GDM1 (cell line): ENCODE measurements at places on chromosomes 4 and X.
A peak's percentile ranks its signal among the peaks of the same experiment; 100 is the strongest.

- no peak for DNase-seq
These were observed 189.9 kb downstream of the PTTG2 start for GRCh38 chr4:38149997-38150671.

DNA sequence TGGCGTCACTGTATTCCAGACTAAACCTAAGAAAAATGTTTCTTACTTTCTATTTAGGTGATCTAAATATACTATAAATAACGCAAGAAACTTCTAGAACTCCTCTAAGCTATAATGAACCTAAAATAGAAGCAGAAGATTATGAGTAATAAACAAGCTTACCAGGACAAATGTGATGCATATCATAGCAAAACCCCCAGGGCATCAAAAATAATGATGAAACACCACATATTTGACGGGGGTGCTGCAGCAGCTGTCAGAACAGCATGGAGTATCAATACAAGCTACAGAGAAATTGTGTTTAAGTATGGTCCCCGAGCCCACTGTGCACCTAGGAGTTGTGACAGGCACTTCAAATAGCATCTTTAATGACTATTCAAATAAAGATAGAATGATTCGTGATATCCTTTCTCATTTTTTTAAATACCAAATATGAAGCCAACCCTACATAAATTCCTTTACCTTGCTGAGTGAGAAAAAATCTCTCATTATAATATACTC lies 337.3 kb downstream of the CENPC start:
- DNase-seq, result no peak

DNA sequence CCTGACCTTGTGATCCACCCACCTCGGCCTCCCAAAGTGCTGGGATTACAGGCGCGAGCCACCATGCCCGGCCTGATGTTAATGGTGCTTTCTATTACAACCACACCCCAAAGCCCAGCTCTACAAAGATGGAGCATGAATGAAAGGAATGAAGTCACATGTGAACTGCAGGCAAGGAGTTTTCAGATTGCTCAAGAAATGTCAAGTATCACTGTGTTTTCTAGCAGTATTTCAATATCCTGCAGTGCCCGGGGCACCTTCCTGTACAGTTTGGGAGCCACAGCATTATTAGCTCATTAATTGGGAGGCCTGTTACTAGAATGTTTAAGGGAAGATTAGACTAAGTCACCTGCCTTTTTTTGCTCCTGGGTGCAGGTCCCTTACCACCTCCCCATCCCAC lies 40.1 kb downstream of the PRIMPOL start:
- DNase-seq, result no peak

- no peak for DNase-seq
These were observed 162.2 kb downstream of the DCHS2 start for GRCh38 chr4:154329268-154329868.

- DNase-seq, result no peak
These were observed 22.2 kb downstream of the ARHGAP10 start for GRCh38 chr4:147754037-147754445.

DNA sequence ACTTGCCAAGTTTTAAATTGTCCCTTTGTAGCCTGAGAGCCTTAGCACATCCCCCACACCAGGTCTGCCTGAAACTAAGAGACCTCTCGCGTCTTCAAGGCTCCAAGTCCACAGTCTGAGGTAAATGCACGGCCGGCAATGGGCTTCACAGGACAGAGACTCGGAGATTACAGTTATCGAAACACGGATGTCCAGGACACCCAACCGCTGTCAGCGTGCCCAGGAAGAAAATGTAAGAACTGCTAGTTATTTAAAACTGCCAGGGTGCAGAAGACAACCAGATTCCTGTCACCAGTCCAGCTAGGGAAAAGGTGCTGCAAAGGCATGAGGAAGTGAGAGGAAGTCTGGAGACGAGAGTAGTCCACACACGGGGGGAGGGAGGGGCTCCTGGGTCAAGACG lies 28.9 kb downstream of the ZNF827 start:
- no peak for DNase-seq

GRCh38 chr4:78244705-78245485 lies 187.8 kb downstream of the FRAS1 start:
- no peak for DNase-seq

- no peak for DNase-seq
These were observed 2.2 kb downstream of the TECRL start for GRCh38 chr4:64407000-64407399.

GRCh38 chr4:3729882-3730226 lies 36.3 kb upstream of the ADRA2C start:
- DNase-seq, result no peak

DNA sequence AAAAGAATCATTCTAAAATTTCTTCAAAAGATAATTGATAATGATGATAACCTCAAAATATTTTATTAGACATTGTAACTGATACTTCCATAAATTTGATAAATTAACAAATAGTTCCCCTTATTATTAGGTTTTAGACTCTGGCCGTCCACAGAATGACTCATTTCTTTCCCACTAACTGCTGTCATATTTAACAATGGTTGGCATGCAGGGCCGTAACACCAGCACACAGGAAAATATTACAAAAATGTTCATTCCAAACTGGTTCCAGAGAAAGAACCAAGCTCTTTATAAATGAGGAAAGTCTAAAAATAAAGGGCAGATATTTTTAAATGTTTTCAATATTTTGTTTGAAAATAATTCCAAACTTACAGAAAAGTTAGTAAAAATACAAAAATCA lies 28.2 kb downstream of the WDFY3 start:
- no peak for DNase-seq

DNA sequence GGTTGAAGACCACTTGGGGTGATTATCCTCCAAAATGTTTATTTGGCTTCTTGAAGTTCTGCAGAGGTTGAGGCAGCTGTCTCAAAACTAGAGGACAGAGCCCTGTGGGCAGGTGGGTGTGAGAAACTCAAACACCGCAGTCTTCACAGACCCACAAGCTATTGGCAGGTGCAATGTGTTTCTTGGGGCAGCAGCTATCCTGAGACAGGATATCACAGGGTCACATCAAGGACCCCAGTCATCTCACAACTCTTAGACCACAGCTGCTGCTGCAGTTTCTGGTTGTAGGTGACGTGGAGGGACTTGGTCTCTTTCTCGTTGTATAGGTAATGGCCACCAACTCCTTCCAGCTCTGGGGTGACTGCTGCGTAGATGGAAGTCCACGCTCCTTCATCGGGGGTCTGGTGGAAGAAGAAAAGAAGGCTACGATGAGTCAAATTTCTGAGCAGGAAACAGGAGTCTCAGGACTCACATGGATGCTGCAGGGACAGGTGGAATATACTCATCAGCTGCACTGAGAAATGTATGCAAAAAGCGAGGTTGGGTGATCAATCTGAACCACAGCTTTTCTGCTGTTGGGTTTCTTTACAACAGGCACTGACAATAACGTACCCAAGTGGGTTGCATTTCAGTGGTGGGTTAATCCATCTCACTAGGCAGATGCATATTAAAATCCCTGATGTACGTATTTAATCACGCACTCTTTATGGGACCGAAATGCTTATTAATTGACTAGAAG lies 279.8 kb downstream of the DHRSX start:
- DNase-seq, result no peak

GRCh38 chr4:156975686-156976085 lies 4.1 kb upstream of the PDGFC start:
- DNase-seq, result no peak

- DNase-seq, result no peak
These were observed 228.1 kb downstream of the ADAMTS3 start for GRCh38 chr4:72340803-72341431.

GRCh38 chrX:26203561-26203960 lies 11.3 kb downstream of the MAGEB6 start:
- no peak for DNase-seq

- no peak for DNase-seq
These were observed 75.7 kb upstream of the PAK3 start for GRCh38 chrX:111020283-111020682.

GRCh38 chr4:123631786-123632692 lies 235.4 kb downstream of the SPRY1 start:
- DNase-seq, result no peak

GRCh38 chr4:158481811-158482210 lies 39.9 kb upstream of the RXFP1 start:
- no peak for DNase-seq

GRCh38 chr4:122453384-122453995 lies 3.0 kb downstream of the IL2 start:
- DNase-seq, result no peak

DNA sequence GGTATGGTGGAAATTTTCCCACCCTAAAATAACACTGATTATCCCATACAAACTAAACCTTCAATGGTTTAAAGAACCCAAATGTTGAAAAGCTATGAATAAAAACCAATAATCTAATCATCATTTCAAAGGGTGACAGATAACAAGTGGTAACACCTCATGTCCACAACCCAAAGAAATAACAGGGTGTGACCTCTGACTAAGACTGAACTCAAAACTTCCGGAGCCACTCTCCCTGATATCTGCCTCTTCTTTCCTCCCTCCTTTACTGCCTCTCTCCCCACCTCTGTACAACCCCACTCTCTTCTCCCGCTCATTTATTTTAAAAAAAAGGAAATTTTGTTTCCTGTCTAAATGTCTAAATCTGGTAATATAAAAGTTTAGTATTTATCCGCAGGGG lies 11.5 kb downstream of the FBXW7 start:
- no peak for DNase-seq

- DNase-seq, result no peak
These were observed 4.8 kb upstream of the RGS12 start for GRCh38 chr4:3287972-3288570.

DNA sequence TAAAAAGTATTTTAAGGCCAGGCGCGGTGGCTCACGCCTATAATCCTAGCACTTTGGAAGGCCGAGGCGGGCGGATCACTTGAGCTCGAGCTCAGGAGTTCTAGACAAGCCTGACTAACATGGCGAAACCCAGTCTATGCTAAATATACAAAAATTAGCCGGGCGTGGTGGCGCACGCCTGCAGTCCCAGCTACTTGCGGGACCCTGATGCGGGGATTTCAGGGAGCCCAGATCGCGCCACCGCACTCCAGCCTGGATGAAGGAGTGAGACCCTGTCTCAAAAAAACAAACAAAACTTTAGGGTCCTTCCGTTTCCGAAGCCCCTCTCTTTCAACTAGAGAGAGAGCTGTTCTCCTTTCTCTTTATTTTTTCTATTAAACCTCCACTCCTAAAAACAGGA lies 1.2 kb downstream of the SLC25A31 start:
- DNase-seq, result no peak

DNA sequence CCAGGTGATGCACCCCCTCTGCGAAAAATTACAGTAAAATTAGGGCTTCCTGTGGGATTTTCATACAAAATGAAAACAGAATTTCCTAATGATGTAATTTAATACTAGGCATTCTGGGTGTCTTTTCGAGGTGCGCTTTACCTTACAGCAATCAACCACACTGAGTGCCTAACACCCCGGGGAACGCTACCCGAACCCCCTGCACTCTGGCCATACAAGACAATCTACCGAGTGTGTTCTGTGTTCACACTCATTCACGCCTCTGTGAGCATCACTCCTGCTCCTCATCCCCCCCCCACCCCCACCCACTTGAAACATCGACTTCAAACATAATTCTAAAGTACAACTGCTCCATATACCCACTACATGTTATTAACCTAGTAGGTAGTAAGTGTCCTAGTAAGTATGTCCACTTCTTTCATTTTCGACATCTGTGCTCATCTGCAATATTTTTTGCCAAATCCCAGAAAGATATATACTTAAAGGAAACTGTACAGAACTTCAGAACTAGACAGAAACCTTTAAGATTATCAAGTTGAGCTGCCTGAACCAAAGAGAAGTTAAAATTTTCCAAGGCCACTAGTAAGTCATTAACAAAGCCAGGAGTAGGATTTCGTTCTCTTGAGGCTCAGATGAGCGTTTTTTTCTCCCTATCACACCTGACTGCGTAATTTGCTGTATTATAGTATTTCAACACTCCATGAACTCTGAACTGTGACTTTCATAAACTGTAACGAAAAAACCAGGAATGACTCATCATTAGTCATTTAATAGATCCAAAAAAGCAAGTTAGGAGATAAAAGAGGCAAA lies 80.0 kb downstream of the FAT1 start:
- no peak for DNase-seq

GRCh38 chrX:130728208-130728607 lies 174.8 kb downstream of the ENOX2 start:
- no peak for DNase-seq

- peak; percentile 29 for DNase-seq
These were observed 124.7 kb downstream of the CAMK2D start for GRCh38 chr4:113636877-113637276.

GRCh38 chrX:118971552-118971951 lies 2.9 kb upstream of the LONRF3 start:
- DNase-seq, result no peak

GRCh38 chr4:147793569-147794313 lies 61.9 kb downstream of the ARHGAP10 start:
- DNase-seq, result no peak

DNA sequence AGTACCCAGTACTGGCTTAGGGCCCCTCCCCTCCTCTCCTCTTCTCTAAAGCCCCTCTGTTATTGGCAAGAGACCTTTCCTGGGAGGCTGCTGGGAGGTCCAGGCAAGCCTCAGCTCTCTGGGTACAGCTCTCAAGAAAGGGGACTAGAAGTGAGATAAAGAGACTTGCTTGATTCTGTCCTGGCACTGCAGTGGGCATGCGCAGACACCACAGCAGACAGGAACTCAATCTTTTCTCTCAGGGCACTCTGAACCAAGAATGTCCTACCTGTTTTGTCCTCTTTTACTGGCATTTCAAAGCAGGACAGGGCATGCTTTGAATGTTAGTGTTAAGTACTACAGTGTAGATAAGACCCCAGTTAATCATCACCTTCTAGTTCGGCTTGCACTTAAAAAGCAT lies 74.9 kb downstream of the NYX start:
- DNase-seq, result no peak

DNA sequence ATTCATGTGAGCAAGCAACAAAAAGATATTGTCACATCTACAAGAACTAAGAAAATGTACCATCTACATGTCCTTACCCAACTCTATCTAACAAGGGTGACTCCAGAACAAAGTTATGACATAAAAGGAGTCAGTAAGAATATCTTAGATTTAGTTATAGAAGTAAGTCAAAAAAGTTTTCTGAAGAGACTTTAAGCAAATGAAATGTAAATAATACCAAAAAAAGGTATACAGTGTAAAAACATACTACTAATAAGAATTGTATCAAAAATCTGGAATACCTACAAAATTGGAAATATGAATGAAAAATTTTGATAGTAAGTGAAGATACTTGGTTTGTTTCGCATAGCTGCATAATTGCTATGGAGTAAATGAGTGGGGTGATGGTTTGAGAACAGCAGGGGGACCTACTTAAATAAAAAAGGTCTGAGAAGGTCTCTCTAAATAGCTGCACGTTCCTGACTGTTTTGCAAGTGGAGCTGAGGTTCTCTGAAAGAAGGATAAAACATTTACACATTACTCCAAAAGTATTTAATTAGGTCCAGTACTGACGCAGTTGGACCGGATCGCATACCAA lies 51.0 kb upstream of the ENPP6 start:
- DNase-seq, result no peak
